Stimulated activated CD8-positive, alpha-beta memory T cell treated with anti-CD3 and anti-CD28 coated beads, Interleukin-7, amount 100 ng/mL, for 24 hours (primary cell): ENCODE measurements at places on chromosomes 12 and 14.

DNA sequence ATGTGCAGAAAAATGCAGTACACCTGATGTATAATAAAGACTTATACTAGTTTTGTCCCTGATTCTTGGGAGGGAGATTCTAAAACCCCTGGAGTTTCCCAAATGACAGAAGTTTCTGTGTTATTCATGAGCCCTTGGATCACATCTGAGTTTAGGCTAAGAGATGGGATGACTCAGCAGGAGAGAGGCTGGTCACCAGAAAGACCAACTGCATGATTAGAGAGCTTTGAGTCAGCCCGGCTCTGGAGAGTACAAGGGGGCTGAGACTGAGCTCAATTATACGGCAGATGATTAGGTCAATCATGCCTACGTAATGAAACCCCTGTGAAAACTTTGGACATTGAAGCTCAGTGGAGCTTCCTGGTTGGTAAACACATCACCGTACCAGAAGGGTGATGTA is 174.2 kb downstream of the SSPN start:
- no peak for DNase-seq

- no peak for DNase-seq
Observed at GRCh38 chr14:52399104-52399503, 85.0 kb downstream of the PTGER2 start.

- no peak for DNase-seq
Observed at GRCh38 chr14:89392181-89392580, 24.9 kb downstream of the FOXN3 start.

- no peak for DNase-seq
Observed at GRCh38 chr14:78725086-78725485, 554.9 kb downstream of the NRXN3 start.

DNA sequence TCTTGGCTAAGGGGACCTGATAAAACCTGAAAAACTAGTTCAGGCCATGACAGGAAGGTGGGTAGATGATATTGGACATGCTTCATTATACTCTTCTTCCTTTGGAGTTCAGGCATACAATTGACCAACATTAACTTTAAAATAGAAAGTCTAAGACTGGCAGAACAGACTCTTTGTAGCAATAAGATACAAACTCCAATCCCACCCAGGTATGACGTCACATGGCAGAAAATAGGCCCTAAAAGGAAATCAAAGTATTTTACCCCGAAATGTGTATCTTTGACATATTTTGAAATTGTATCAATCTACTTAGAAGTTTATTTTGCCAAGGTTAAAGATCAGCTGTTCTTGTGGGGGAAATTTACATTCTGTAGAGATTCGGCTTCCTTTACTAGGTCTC is 198.1 kb upstream of the LRIG3 start:
- DNase-seq: no peak

- DNase-seq: no peak
Observed at GRCh38 chr12:124761056-124761455, 102.6 kb downstream of the SCARB1 start.

GRCh38 chr12:49366096-49366651 is 1.1 kb upstream of the SPATS2 start:
- DNase-seq: no peak

DNA sequence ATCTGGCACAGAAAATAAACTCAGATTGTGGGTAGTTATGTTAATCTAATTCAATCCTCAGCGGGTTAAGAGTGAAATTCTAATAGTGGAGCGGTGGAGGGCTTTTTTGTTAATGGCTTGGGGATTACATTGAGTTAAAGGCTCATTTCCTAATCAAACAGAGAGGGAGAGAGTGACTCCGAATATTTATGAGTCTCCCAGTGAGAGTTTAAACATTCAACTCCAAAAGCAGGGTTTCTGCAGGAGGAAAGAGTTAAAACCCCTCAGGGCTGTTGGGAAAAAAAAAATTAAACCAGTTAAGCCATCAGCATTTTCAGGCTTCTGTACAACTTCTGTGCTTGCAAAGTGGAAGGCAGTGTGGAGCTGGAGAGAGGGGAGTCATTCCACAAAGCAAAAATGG is 62.1 kb upstream of the ESRRB start:
- DNase-seq: no peak

DNA sequence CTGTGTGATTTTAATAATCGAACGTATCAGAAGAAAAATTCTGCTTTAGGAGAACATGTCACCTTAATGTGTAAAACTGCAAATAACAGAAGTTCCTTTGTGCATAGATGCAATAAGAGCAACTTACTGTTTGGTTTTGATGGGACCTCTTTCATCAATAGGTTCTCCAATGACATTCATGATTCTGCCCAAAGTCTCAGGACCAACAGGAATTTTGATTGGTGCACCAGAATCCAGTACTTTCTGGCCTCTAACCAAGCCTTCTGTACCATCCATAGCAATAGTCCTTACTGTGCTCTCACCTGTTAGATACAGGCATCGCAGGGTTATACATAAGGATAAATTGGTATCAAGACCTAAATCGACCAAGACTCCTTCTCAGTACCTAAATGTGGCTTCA is 1.1 kb downstream of the ATP5F1B start:
- DNase-seq: no peak

- no peak for DNase-seq
Observed at GRCh38 chr12:103279444-103279843, 216.3 kb downstream of the C12orf42 start.

DNA sequence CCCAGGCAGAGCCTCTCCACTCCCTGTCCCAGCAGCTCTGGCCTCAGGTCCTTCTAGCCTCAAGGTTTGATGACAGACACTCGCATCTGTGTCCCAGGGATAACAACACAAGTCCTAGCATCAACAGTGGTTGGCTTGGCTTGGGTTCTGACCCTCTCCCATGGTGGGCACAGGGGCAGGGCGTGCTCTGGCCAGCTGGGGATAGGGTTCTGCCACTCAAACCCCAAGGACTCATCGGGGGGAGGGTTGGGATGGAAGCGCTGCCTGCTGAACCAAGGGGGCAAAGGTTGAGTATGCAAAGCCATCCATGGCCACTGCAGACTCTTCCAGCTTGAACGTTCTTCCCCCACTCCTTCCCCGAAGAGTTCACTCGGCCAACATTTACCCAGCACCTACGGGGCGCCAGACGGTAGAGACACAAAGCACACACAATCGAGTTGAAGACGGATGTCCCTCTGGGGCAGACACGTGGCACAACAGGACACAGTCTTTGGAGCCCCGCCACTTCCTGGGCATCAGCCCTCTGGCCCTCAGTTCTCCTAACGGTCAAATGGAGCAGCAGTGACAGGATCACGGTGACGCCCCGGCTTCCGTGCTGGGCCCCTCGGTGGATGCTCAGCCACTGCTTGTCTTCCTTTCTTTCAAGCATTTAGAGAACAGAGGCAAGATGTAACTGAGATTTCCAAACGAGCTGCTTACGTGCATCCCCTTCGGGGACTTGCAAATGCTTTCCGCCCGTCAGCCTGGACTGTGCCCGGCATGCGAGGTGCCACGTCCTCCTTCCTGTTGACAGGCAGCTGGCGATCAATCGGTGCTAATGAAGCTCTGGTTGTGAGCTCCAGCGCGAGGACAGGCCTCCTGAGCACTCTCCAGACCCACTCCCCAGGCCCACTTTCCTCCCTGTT is 42.6 kb downstream of the DLK1 start:
- no peak for DNase-seq

- no peak for DNase-seq
Observed at GRCh38 chr14:102146423-102146822, 6.7 kb downstream of the WDR20 start.

GRCh38 chr12:4562034-4562657 is at the start of gene DYRK4:
Gene DYRK4, plus strand, starts transcription at chr12:4562208. Its CDS starts 38 bp downstream, at chr12:4562246.
- no peak for DNase-seq

GRCh38 chr12:105831372-105831771 is 307.4 kb downstream of the NUAK1 start:
- no peak for DNase-seq

DNA sequence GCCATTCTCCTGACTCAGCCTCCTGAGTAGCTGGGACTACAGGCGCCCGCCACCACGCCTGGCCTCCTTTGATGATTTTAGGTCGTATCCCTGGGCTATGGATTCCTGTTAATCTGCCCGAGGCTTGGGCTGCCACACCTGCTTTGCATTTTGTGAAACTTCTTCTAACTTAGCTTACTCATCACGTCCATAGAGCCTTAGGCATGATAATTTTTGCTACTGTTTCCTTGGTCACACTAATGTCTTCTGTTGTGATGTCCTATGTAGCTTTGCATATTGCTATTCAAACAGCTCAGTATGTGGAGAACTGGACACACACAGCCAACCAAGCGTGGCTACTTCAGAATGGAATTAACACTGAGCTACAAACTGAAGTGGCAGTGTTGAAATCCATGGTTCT is 47.5 kb upstream of the DDX11 start:
- no peak for DNase-seq

DNA sequence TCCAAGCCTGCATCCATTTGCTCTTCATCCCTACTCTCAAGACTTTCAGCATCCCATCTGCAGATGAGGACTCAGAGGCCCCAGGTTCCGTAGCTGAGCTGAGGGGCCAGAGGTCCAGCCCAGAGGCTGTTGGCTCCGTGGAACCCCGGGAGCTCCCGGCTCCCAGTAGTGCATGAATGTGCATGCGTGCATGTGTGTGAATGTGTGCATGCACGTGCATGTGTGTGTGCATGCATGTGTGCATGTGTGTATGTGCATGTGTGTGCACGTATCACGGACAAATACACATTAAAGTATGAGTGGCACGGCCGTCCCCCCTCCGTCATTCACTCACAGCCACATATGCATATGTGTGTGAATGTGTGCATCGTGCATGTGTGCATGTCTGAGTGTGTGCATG is 149.9 kb downstream of the KIF26A start:
- DNase-seq: no peak

DNA sequence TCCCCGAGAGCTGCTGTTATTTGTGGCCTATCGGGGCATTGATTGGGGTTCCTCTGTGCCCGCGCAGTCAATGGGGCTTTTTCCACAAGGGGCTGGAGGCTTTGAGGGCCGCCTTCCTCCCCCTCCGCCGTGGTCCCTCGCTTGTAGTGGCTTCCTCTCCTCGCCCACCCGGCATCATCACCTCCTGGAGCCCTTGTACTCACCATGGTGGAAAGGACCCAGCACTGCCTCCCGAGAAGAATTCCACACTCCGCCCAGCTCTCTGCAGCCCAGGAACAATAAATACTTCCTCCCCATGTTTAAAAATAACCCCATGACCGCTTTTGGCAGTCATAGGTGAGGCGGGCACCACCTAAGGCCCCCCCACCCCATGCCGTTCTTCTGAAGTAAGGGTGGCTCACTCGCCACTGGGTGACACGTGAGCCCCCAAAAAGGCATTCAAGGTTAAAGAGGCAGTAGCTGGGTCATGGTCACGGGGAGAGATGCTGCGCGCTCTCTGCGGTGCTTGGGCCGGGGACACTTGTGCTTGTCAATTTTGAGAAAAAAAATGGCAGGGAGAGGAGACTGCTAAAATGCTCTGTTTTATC is at the start of gene MYL2:
Gene MYL2 (minus strand): TSS at position 256 of the 587 bp plus-strand sequence. CDS start 50 bp downstream, at position 206.
- no peak for DNase-seq

- no peak for DNase-seq
Observed at GRCh38 chr12:25904442-25904841, 54.0 kb upstream of the RASSF8 start.

DNA sequence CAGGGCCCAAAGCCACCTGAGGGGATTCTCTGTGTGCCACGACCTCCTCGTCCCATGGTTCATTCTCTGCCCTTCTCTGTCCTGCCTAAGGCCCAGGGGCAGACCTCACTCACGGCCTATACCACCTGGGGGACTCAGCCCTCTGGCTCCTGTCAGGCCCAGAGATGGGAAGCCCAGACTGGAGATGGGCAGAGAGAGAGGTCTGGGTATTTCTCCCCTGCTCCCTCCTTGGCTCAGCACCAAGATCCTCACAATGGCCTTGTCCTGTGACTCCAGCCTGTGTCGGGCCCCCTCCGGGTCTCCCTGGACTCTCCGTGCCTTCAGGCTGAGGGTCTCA is 46.9 kb upstream of the BCL11B start:
- DNase-seq: no peak

DNA sequence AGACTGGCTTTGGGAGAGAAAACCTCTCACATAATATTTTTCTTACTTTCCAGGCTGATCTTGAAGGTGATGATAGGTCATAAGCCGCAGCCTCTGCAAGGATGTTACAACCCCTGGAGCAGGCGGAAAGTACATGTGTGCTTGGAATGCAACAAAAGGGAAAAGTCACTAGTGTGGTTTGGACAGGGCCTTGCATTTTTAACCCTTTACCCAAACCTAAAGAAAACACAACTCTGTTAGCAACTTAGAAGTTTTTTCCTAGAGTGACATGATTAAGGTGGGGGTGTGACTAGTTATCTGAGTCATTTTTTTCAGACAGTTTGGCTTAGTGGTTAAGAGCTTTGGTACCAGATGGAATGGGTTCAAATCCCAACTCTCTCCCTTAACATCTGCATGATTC is 97.0 kb downstream of the TMEM30B start:
- DNase-seq: no peak

GRCh38 chr12:13375583-13376345 is 179.2 kb downstream of the EMP1 start:
- no peak for DNase-seq

- peak; percentile 2 for DNase-seq
Observed at GRCh38 chr12:119444462-119445044, 110.0 kb downstream of the CCDC60 start.

GRCh38 chr12:52367876-52368275 is 595 bp upstream of the KRT85 start:
- DNase-seq: no peak

DNA sequence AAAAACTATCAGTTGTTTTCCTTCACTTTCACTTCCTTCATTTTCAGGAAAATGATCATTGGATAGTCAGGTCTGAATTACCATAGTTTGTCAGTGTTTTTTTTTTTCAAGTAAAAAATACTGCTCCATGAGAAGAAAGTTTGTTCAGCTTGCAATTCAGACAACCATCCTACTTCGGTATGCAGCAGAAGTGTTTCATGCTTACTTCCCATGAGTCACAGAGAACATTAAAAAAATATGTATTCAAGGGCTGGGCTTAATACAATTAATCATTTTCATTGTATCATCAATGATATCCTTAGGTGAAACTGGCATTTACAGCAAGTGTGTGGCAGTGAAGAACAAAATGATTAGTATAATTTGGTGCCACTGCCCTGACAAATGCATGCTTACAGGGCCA is 21.6 kb downstream of the PYM1 start:
- no peak for DNase-seq

DNA sequence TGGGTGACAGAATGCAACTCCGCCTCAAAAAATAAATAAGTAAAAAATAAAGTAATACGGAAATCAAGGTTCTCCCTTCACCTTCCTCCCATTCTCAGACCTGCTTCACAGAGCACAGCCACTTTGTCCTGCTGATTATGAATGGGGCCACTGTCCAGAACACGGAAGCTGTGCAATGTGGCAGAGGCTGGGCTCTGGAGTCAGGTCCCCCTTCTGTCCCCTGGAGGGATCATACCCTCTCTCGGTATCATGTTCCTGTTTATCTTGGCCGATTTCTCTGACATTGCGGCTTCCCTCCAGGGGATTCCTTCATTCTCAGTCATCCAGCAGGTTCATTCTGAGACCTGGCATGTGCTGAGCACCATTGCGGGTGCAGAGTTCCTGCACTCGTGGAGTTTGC is 11.3 kb downstream of the PPP2R5C start:
- no peak for DNase-seq

GRCh38 chr12:130427381-130427887 is 89.7 kb downstream of the PIWIL1 start:
- no peak for DNase-seq
